ENCODE measurements at places on chromosomes 3 and 15.
A peak's percentile ranks its signal among the peaks of the same experiment; 100 is the strongest.

DNA sequence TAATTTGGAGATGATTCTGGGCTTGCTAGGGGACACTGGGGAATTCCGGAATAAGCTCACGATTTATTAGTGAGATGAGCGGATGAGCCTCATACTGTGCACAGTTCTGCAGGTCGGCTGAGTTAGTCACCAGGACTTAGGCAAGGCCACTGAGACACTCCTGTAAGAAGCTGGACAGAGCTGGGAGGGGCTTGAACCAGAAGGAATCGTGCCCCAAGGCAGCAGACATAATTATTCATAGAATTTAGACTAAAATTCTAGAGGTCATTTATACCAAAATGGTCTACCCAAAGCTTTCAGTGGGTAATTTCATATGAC lies 121.4 kb downstream of the VGLL4 start:
- DNase-seq, result no peak

- DNase-seq, result no peak
Measured at GRCh38 chr15:32843219-32843815, 125.5 kb downstream of the GREM1 start.

- no peak for DNase-seq
Measured at GRCh38 chr3:178669022-178669601, 132.9 kb downstream of the KCNMB2 start.

- DNase-seq, result no peak
Measured at GRCh38 chr15:39191871-39192291, 389.0 kb upstream of the THBS1 start.

DNA sequence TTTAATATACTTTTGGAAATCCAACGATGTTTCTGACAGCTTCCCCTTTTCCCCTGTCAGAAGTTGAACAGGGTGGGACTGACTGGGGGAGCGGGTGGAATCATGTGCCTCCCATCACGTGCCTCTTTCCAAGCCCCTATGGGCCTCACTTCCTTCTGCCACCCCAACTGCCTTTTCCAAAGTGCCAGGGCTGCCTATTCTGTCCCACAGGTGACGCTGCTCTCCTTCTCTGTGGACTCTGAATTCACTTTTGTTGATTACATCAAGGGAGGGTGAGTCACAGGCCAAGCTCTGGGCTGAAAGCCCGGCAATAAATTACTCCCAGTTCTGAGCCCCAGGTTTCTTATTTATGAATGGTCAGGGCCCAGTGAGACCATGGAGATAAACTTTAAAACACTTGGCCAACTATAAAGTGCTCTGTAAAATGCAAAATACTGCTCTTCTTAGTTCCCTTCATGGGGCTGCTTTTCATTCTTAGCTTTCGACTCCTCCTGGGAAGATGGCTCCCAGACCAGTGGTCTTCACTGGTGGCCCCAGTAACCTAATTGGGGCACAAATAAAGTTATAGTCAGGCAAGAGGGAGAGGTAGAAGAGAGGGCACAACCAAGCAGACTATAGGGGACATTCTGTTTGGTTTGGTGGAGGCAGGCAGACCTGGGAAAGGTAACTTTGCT lies 12.3 kb downstream of the CPNE9 start:
- DNase-seq, result peak; percentile 13

- no peak for DNase-seq
Measured at GRCh38 chr3:185292238-185292637, 38.4 kb upstream of the EHHADH start.

GRCh38 chr3:42589382-42590109 lies 1.1 kb upstream of the SS18L2 start:
- DNase-seq, result no peak

DNA sequence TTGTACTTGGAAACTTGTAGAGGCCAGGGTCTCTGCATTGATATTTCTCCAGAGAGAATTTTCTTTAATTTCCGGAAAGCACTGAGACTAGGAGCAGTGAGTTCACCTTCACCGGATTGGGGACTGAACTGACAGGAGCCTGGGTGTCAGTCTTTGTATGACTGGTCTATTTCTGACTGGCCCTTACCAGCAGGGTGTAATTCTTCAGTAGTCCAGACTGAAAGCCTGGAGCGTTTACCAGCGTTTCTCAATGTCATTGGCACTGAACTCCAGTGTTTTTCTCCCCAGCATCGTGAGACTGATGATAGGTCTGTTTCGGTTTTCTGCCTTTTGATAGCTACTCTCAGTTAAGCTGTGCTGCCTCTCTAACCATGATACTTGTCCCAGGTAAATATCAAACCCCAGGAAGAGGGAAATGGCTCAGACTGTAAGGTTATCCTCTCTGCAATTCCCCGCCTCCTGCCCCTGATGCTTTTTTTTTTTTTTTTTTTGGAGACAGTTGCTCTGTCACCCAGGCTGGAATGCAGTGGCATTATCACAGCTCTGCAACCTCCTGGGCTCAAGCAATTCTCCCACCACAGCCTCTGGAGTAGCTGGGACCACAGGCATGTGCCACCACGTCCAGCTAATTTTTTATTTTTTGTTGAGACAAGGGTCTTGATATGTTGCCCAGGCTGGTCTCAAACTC lies 103.6 kb downstream of the CACNA2D3 start:
- no peak for DNase-seq

DNA sequence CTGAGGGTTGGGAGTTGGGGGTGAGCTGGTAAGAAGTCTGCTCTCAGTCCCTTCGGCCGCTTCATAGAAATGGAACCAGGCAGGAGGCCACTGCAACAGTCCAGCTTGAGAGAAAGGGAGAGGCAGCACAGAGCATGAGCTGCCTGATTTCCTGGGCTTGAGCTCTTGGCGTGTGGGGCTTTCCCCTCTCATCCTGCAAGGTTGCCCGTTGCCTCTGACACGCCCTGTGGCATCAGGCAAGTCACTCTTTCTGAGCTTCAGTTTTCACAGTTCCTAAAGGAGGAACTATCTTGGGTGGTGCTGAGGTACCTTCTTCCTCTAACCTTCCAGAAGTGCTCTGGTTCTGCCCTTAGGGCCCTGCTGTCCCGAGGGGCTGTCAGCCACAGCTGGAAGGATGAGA lies 4.9 kb downstream of the MESP2 start:
- no peak for DNase-seq

- DNase-seq, result no peak
Measured at GRCh38 chr3:146154995-146155394, 6.0 kb downstream of the PLOD2 start.

- DNase-seq, result no peak
Measured at GRCh38 chr3:117063930-117064329, 354.4 kb downstream of the TUSC7 start.

DNA sequence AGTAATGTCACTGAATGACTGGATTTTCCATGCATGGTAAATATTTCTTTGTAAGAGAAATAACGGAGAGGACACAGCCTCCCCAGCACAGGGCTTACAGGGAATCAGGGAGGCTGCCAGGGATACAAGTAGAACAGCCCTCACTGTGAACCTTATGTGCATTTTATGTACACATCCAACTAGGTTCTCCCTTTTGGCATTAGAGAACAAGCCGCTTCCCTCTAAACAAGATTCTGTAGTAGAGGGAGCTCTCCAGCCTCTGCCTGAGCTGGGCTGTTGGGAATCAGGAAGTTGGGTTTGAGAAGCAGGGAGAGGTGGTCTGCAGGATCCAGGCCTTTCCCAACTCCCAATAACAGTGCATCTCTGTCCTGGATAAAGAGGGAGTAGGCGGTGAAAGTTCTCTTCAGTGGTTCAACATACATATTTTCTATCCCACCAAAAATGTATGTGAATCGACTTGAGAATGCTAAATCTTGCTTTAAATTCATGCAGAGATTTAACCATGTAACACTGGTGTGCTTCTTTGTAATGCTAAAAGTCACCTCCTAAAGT lies 83.7 kb downstream of the ARNT2 start:
- no peak for DNase-seq

DNA sequence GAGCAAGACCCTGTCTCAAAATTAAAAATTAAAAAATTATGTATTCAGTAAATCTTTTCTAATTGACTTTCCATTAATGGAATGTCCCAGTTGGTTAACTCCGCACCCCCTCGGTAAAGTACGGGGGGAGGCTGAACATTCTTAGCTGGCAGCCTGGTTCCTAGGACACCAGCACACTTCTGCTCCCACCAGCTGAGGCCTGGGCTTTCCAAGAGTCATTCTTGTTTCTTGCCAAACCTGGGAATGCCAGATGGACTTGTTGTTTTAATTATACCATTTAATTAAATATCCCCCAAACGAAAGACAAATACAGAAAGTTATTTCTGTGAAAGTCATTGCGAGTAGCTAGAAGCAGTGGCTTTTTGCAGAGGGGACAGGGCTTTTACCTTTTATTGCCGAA lies 179.4 kb downstream of the VGLL4 start:
- DNase-seq, result no peak

DNA sequence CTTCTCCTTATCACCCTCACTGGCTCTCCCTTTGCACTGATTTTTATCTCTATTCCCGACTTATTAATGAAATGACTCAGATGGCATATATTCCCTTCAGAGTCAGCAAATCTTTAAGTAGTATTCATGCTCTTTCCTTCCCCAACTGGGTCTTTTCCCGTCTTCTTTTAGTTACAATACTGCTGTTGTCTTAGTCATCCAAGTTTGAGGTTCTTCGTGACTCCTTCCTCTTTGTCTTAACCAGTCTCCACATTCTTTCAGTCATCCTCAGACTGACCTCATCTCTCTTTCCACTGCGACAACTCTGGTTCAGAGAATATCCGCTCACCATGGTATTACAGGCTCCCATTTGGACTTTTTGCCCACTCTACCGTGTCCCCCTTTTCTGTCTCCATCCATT lies 12.4 kb downstream of the WDR5B start:
- no peak for DNase-seq

- DNase-seq, result no peak
Measured at GRCh38 chr3:114566162-114566755, 272.4 kb downstream of the TIGIT start.

DNA sequence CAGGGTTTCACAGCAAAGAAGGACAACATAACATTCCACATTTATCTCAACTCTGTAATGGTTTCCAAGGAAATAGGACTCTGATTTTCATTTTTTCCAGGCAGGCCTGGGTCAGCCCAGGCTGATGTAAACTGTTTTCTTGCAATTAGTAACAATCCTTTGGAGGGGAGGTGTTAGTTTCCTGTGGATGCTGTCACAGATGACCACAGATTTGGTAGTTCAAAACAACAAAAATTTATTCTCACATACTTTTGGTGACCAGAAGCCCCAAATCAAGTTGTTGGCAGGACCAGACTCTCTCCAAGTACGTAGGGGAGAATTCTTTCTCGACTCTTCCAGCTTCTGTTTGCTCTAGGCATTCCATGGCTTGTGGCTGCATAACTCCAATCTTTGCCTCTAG lies 88.0 kb downstream of the EDEM1 start:
- DNase-seq, result no peak

DNA sequence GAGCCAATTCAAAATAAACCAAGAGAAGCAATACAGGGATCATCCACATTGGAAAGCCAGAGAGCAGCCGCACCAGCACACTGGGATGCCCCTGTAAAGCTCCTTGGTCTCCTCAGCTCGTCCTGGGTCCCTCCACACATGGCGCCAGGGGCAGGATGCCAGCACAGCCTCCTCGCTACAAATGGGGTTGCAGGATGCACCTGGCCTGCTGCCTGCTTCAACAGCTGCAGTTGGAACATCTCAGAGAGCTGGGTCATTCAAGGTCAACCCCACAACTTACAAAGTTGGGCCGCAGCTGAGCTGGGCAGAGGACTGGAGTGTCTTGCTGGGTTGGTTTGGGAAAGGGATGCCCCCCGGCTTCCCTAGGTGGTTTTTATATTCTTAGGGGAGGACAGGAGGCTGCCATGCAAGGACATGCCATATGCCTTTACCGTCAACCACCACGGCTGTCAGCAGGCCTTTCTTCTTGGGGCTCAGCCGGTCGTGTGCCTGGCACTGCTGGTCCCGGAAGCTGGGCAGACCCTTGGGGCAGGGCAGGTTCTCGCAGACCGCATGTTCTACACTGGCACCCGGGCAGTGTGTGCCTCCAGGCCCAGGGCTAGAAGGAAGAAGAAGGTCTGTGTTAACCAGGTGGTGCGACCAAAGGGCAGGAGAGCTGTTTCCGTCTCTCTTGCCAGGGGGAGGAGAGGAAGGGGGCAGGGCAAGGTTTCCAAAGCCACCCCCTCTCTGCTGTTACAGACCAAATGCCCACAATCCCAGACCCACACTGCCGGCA lies 225.2 kb downstream of the ADAMTS17 start:
- DNase-seq, result no peak

DNA sequence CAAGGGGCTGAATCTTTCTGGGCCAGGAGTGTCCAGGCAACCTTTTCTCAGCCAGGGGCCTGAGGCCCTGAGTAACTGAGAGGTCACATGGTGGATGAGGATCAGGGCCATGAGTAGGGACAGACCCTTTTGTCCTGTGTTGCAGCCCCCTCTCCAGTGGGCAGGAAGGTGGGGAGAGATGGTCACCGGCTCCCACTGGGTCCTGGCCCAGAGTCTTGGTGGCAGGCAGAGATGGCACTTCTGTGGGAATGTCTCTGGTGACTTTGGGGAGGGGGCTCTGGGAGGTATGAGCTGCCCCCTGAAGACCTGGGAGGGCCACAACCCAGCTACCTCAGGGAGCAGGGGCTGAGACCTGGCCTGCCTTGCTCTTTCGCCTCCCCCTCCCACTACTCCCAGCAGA lies 6.8 kb downstream of the ESYT3 start:
- no peak for DNase-seq

GRCh38 chr15:51770902-51771301 lies 19.5 kb downstream of the TMOD2 start:
- no peak for DNase-seq

DNA sequence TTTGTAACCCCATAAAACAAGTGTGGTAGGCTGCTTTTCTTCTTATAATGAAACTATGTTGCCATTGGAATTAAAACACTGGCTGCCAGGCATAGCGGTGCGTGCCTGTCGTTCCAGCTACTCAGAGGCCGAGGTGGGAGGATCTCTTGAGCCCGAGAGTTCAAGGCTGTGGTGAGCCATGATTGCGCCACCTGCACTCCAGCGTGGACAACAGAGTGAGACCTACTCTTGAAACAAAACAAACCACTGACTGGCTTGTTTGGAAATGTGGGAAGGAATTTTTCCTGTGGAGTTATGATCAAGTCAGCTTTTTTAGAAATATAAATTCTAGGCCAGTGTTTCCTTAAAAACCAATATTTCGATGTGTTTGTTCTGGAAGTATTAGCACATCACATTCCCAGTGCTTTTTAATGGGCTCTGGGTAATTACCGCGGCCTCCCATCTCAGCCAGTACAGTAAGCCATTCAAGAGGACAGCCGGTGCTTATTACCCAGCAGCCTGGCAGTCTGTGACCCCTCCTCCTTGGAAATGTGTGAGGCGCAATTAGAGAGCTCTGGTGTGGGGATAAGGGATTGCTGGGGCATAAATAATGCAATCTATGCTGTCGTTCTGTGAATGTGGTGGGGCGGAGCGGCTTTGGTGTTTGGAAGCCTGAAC lies 58.3 kb upstream of the TRAK1 start:
- DNase-seq, result peak; percentile 75

GRCh38 chr15:67101911-67102598 lies 36.7 kb downstream of the SMAD3 start:
- DNase-seq, result no peak

- no peak for DNase-seq
Measured at GRCh38 chr15:57376696-57377477, 582 bp downstream of the CGNL1 start.
